ENCODE measurements at places on chromosomes 6 and 20. TPM values are rescaled to one million over a fixed set of nuclear protein-coding genes. Genes with fewer than 3 reads are reported as not detected.

The SMLR1 gene
- polyA plus RNA-seq: 0.56 TPM

The MMP24 gene
- polyA plus RNA-seq: 0.28 TPM

The PDE10A gene
- 5.5 TPM for polyA plus RNA-seq

The FKBP1C gene
- polyA plus RNA-seq: 3.0 TPM

The KLHDC3 gene
- 181 TPM for polyA plus RNA-seq

The SEMG1 gene
- not detected for polyA plus RNA-seq

The OR12D3 gene
- polyA plus RNA-seq: not detected

The COX7A2 gene
- polyA plus RNA-seq: 239 TPM

The ARMC12 gene
- 0.94 TPM for polyA plus RNA-seq

The CLPSL2 gene
- polyA plus RNA-seq: not detected

The TFAP2A gene
- 0.46 TPM for polyA plus RNA-seq

The ARMH2 gene
- not detected for polyA plus RNA-seq

The SIRPA gene
- 24.9 TPM for polyA plus RNA-seq

The TDRD6 gene
- polyA plus RNA-seq: 0.21 TPM

The TBX18 gene
- 15.9 TPM for polyA plus RNA-seq

The SLC16A10 gene
- 1.8 TPM for polyA plus RNA-seq

The VGLL2 gene
- polyA plus RNA-seq: 106 TPM

The CTAGE9 gene
- not detected for polyA plus RNA-seq

The MOG gene
- not detected for polyA plus RNA-seq

The SLC22A1 gene
- polyA plus RNA-seq: 1.2 TPM

The DAAM2 gene
- polyA plus RNA-seq: 35.5 TPM

The COQ3 gene
- 7.9 TPM for polyA plus RNA-seq

The C20orf173 gene
- polyA plus RNA-seq: not detected

The COL21A1 gene
- polyA plus RNA-seq: 93.4 TPM

The GTSF1L gene
- not detected for polyA plus RNA-seq

The NHLRC1 gene
- 3.4 TPM for polyA plus RNA-seq

The PTGIS gene
- 45.4 TPM for polyA plus RNA-seq

The LRRC73 gene
- 0.13 TPM for polyA plus RNA-seq

The NHSL1 gene
- 28.9 TPM for polyA plus RNA-seq

The ANKRD66 gene
- 0.31 TPM for polyA plus RNA-seq

The CRIP3 gene
- polyA plus RNA-seq: 0.91 TPM

The GRM1 gene
- 0.08 TPM for polyA plus RNA-seq

The RAD21L1 gene
- polyA plus RNA-seq: not detected

The SOX4 gene
- polyA plus RNA-seq: 44.3 TPM

The GATA5 gene
- 0.45 TPM for polyA plus RNA-seq

The GJE1 gene
- polyA plus RNA-seq: not detected

The PTK6 gene
- 0.34 TPM for polyA plus RNA-seq

The LY6G6D gene
- polyA plus RNA-seq: not detected

The PACRG gene
- 2.7 TPM for polyA plus RNA-seq

The RBPJL gene
- polyA plus RNA-seq: not detected

The PGBD1 gene
- polyA plus RNA-seq: 6.2 TPM

The TBXT gene
- not detected for polyA plus RNA-seq

The KCNK16 gene
- polyA plus RNA-seq: not detected

The EYS gene
- polyA plus RNA-seq: 0.43 TPM

The PREP gene
- polyA plus RNA-seq: 39.9 TPM

The FNDC1 gene
- polyA plus RNA-seq: 91.5 TPM

The RIN2 gene
- polyA plus RNA-seq: 20.9 TPM

The GNMT gene
- 1.0 TPM for polyA plus RNA-seq

The ADAM33 gene
- polyA plus RNA-seq: 46.0 TPM

The C20orf144 gene
- polyA plus RNA-seq: 0.12 TPM

The TRIM40 gene
- not detected for polyA plus RNA-seq

The WFDC12 gene
- not detected for polyA plus RNA-seq

The ADGRF1 gene
- polyA plus RNA-seq: not detected

The KHDRBS2 gene
- 0.23 TPM for polyA plus RNA-seq

The OLIG3 gene
- not detected for polyA plus RNA-seq

The FAM50B gene
- 8.6 TPM for polyA plus RNA-seq

The MYMX gene
- polyA plus RNA-seq: 22.0 TPM

The EMILIN3 gene
- 44.6 TPM for polyA plus RNA-seq
